NCI-H1417 (cell line): ENCODE measurements at places on chromosomes 2 and 18.

DNA sequence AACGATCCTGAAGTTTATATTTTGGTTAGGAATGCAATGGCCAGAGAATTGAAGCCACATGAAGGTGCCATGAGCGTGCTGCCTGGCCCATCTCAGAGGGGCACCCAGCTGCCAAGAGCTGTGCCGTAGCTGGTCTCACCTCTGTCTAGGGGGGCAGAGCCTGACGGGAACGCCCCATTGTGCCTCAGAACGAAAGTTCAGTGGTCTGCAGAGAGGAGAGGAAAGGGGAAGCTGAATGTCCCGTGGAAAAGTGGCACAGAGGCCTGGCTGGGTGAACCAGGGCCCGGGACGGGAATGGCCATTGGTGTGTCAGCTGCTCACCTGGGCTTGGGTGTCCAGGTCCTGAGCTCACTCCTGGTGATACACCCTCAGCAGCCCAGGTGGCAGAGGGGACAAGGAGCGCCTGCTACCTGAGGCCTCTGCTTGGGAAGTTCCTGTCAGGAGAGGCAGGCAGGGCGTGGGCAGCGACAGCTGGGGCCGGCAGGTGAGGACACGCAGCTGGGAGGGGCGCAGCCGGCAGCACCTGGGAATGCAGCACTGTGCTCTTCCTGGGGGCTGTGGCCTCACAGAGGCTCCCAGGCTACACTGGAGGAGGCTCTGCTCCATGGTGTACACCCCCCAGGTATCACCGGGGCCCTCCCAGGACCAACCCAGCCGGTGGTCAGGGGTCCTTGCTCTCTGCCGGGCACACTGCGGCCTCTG lies 67.3 kb downstream of the PARD6G start:
- DNase-seq, result peak; percentile 51

DNA sequence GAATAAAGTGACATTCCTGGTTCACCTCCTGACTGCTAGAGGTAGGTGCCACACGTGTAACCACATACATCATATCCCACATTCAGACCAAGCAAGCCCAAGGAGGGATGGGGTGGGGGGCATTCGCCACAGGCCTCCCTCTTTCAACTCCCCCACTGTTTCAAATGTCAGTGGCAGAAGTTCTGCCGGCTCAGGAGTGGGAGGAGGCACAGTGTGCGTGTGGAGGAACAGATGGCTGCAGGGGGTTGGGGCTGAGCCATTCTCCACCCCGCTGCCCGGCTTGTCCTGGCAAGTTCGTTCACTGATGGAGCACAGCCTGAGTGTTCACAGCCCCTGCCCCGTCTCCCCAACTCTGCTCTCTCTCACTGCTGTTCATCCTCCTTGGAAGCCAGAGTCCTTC lies 75.4 kb upstream of the TANC1 start:
- no peak for DNase-seq

DNA sequence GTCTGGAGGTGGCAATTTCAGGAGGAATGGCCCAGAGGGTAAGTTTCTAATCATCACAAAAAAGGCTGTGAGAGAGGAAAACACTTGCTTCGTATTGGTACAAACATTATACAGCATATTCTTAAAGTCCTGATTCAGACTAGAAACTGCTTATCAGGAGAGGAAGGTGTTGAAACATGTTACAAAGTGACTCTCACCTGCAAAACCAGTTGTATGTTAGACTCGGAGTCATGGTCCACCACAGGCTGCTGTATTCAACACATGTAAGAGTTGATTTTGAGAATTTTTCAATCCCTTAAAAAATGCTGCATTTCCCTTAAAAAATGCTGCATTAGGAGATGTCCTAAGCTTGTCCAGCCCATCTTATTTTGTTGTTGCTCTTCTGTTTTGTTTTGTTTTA lies 61.5 kb downstream of the MBP start:
- DNase-seq, result no peak

DNA sequence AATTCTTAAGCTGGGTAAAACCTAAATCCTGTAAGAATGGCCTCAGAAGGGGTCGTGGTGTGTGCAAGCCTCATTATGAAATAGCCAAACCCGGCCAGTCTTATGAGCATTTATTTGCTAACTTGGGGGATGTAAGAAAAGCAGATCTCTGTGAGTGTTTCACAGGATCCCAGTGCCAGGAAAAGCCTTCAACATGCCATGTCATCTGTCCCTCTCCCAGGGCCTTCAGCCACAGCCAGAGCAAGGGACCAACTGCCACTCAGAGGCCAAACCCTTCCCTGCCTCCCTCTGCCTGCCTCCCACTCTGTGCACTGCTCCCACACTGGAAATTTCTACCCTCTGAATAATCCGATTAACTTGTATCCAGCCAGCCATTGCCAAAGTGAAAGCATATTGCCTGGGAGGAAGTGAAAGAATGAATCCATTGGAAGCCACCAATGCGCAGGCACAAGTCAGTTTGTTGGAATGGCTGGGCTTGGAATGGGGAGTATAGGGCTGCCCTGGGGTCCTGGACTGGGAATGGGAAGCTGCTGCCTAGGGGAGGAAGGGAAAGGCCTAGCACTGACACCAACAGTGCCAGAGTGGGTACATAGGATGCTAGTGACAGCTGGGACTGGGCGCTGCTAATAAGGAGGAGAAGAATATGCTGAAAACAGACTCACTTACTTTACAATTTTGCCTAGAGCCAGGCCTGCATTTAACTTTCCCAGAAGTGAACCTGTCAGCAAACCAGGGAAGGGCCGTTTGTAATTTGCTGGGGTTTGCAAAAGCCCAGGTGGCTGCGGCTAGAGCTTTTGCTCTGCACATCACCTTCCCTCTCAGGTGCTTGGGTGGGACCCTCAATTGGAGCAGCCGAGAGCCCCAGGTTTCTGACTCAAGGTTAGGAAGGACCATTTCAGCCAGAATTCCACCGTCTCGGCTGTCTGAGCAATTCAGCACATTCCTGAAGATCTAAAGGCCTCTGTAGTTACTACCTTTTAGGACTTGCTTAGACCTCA lies 146.6 kb upstream of the NCK2 start:
- DNase-seq, result no peak

GRCh38 chr2:41500895-41501294 lies 546.9 kb upstream of the PKDCC start:
- DNase-seq, result no peak
